ENCODE measurements at places on chromosomes 12 and 14.
A peak's percentile ranks its signal among the peaks of the same experiment; 100 is the strongest.

- DNase-seq: no peak
These were observed 53.8 kb upstream of the GSC start for GRCh38 chr14:94823556-94824341.

DNA sequence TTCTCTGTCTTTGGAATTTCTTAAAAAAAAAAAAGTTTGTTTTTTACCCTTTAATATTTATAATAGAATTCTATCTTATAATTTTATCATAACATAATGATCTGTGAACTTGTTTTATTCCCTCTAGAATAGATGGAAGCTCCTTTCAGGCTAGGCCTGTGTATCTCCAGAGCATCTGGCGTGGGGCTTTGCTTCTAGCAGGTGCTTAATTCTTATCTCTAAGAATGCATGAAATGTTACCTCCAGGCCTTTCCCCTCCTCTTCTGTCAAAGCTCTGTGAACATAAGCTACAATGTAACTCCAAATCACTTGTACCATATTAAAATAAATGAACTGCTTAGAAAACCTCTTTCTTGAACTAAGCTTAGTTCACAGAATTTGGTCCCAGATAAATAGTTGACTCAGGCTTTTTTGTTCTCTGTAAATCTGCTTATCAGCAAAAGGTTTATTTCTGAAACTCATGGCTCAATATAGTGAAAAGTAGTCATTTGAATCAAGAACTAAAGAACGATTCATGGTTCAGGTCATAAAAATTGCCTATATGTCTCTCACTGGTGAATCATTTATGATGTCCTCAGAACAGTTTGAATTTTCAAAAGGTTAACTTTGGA is 407.1 kb downstream of the TRHDE start:
- DNase-seq: no peak

DNA sequence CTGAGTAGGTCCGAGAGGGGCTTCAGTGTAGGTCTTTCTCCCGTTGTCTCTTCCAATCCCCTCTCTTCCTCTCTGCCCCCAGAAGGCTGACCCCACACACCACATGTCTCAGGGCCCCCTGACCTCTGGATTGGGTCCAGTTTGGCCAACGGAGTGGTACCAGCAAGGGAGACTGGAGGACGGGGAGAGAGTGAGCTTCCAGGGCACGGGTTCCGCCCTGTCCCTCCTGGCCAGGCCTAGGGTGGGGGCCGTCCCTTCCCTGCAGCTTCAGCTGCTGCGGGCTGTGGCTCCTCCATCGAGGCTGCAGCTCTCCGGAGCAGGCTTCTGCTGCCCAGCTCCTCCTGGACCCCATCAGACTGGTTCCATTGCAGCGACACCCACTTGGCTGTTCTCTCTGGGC is 17.4 kb downstream of the FZD10 start:
- DNase-seq: no peak

DNA sequence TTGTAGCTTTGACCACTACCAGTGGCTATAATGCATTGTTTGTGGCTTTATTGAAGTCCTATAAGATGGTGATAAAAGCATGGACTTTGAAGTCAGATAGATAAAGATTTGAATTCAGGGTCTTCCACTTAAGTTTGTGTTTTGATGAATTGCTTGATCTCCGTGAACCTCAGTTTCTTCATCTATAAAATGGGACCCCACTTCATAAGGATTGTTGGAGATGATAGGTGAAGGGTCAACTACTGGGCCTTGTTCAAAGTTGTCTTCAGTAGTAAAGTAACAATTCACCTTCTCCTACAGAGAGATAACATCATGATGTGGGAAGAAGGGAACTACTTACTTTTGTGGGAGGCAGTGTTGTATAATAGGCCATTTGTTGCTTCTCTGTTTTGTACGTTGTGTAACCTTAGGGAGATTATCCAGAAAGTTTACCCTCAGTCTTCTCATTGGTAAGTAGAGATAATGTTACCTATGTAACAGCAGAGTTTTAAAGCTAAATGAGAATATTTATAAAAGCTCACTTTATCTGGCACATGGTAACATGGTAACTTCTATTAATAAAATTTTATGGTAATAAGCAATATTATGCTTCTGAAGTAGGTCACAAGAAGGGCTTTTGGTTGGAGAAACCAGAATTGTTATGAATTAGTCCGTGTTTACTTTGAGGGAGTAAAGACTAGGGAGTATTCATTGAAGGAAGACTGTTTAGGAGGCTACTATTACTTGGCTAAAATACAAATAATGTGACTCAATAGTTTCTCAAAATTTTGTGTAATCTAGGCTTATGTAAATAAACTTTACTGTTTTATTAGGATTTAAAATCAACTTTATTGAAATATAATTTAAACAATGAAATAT is 15.1 kb downstream of the ADIPOR2 start:
- no peak for DNase-seq

DNA sequence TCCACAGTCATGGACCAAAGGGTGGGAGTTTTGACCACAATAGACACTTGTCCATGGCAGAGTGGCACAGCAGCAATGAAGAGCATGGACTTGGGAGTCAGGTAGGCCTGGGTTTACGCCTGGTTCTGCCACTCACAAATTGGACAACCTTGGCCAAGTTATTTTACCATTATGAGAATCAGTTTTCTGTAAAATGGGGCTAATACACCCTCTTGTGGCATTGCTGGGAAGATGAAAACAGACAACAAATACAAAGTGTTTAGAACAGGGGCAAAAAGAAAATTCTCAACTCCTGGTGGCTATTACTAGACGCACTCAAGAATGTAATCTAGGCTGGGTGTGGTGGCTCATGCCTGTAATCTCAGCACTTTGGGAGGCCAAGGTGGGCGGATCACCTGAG is 2.6 kb downstream of the C12orf43 start:
- DNase-seq: no peak

GRCh38 chr14:103002578-103003350 is 54.6 kb downstream of the CDC42BPB start:
- no peak for DNase-seq

DNA sequence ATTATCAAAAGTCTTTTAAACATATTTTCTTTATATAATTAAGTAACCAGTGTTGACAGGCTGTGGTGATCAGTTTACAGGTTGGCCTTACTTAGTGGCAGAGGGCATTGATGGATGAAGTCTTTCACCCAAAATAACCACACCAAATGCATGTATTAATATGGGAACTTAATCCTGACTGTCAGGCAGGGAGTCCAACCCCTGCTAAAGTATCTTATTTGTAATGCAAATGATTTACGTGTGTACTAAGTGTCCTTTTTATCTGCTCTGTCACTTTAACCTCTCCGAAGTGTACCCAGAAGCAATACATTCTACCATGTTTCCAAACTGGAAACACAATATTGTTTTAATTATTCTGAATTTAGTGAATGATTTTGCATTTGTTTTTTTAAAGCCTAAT is 1.4 kb downstream of the MYBPC1 start:
- DNase-seq: no peak

DNA sequence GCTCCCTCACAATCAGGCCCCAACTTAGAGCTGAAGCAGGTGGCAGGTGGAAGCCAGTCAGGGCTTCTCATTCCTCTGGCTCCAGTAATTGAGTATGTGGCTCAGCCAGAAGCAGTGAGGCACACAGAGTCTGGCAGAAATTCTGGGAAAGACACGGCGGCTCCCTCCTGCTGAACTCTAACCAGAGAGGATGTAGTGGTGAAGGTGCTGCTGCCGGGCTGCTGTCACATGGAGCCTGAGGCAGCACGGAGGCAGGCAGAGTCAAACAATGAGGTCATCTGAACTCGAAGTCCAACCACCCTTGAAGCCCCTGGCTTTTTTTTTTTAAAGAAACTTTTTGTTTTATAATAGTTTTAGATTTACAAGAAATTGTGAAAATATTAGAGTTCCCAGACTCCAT is 33.4 kb upstream of the SMOC1 start:
- no peak for DNase-seq

DNA sequence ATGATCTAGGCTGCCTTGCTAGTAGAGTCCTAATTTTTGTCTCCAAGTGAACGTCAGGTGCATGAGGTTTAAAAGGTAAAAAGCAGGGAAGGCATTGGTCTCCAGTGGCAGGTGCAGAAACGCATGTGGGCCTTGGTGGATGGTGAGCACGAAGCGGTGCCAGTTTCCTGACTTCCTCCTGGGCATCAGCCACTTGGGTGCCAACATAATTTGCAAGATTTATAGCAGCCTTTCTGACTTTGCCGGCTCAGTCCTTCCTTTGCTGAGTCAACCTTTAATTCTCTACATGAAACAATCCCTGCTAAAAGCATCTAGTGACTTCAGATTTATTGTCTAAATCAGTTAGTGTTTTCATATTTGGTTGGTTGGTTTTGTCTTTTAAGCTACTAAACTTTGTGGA is 355.7 kb upstream of the TMEM132C start:
- no peak for DNase-seq

DNA sequence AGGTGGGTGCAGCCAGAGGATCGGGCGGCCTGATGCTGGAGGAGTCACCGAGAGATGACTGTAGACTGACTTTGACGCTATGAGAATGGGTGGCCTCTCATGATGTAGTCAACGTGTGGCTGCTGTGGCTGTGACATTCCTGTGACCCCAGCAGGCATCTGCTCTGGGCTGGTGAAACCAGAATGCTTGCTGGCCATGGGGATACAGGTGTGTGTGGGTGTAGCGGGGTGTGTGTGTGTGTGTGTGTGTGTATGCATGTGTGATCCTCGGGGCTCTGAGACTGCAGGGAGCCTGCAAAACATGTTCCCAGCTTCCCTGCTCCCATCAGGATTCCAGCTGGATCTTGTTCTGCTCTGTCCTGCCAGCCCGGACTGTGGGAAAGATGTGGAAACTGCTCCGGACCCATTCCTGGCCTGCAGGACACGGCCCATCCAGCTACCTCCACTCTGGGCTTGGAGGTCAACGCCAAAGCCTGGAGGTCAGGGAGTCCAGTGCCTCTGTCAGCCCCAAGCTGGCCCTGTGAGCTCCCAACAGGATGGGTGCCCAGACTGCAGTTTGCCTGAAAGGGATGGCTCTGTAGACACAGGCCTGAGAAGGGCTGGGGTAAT is 18.8 kb upstream of the HHIPL1 start:
- no peak for DNase-seq

DNA sequence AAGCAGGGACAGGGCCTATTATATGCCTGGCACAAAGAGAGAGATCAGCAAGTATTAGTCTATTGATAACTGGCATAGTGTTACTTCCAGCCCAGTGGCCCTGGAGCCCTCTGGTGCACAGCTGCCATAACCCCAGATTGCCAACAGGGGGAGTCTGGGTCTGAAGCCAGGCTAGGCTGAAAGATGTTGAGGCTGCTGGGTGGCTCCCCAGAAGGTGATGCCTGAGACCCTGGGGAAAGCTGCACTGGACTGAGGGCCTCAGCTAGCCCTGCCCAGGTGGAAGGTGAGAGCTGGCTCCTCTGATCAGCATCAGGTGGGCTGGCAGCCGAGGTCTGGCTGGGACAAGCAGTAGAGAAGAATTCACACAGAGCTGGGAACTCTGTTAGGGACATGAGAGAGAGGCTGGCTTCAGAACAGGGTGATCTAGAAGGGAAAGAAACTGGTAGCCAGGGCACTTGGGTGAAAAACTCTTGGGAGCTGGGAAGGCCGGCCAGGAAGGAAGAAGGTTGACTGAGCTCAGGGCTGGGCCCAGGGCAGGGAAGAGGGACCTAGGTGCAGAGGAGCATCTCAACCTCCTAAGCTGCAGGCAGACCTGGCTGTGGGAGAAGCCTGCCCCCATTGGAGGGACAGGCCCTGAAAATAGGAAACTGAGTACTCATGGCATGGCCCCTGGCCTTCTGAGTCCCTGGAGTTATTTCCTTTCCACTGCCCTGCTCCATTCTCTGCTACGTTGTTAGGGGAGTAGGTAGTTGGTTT is 3.9 kb downstream of the GZMH start:
- DNase-seq: peak; percentile 19

GRCh38 chr12:80681287-80681686 is 26.1 kb upstream of the MYF6 start:
- DNase-seq: no peak

GRCh38 chr14:95156161-95157047 is 925 bp downstream of the DICER1 start:
- DNase-seq: peak; percentile 8

DNA sequence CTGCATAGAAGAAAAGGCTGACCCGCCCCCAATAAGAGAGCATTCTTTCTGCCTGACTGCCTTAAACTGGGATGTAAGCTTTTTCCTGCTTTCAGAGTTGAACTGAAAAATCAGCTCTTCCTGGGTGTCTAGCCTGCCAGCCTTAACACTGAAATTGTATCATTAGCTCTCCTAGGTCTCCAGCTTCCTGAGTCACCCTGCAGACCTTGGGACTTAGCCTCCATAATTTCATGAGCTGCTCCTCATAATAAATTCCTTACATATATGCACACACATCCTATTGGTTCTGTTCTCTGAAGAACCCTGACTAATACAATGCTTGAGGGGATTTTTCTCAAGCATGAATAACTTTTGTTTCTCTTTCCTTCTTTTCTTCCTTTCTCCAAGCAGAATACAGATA is 76.4 kb upstream of the FAR2 start:
- DNase-seq: no peak

DNA sequence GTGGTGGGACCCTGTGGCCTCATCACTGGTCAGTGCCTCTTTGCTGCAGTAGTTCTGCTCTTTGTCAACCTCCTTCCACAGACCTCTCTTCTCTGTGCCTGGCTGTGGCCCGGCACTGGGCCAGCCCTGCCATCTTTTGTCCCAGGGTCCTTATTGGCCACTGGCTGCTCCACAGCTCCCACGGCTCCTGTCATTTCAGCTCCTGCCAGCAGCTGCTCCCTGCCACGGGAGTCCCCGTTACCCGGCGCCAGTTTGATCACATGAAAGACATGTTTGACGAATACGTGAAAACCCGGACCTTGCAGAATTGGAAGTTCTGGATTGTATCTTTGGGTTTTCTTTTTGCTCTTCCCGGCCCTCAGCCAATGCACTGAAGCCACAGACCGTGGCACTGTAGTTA is 35.4 kb downstream of the IL31 start:
- no peak for DNase-seq

- no peak for DNase-seq
These were observed 9.3 kb downstream of the CCDC196 start for GRCh38 chr14:66495218-66496098.

GRCh38 chr14:63853831-63854293 is 1.1 kb downstream of the SYNE2 start:
- peak; percentile 33 for DNase-seq

GRCh38 chr14:23006188-23006534 is 3.8 kb downstream of the C14orf93 start:
- no peak for DNase-seq

GRCh38 chr12:57744194-57744776 is 554 bp upstream of the TSPAN31 start:
- no peak for DNase-seq

DNA sequence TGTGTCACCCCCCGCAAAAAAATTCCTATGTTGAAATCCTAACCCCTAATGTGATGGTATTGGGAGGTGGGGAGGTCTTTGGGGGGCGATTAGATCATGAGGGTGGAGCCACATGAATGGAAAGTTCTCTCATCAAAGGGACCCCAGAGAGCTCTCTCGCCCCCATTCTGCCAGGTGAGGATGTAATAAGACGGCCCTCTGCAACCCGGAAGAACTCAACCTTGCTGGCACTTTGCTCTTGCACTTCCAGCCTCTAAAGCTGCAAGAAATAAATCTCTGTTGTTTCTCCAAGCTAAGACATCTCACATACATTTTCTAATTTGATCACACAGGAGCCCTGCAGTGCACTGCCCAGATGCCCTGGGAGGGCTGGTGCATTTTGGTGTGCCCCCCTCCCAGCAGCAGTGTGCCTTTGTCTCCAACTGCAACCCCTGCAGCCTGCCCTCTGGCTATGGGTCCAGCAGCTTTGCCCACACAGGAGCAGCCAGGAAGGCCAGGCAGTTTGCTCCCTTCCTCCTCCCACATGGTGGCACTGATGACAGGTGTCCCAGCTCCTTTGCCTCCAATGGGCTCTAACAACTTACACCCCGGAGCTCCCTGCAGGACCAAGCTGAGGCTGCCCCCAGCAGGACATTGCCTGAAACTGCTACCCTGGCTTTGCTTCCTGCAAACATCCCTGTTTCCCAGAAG is 59.3 kb downstream of the C14orf132 start:
- no peak for DNase-seq

Measured in stimulated activated CD8-positive, alpha-beta memory T cell treated with anti-CD3 and anti-CD28 coated beads, Interleukin-4, amount 100 ng/mL, for 1 hour (primary cell).